CD8-positive, alpha-beta memory T cell (primary cell): ENCODE measurements at places on chromosomes 16 and 17.

GRCh38 chr17:13385481-13385911, 216.2 kb downstream of the HS3ST3A1 start:
- DNase-seq, result no peak

- DNase-seq, result no peak
Observed at GRCh38 chr17:1908699-1909309, 79.0 kb downstream of the RPA1 start.

DNA sequence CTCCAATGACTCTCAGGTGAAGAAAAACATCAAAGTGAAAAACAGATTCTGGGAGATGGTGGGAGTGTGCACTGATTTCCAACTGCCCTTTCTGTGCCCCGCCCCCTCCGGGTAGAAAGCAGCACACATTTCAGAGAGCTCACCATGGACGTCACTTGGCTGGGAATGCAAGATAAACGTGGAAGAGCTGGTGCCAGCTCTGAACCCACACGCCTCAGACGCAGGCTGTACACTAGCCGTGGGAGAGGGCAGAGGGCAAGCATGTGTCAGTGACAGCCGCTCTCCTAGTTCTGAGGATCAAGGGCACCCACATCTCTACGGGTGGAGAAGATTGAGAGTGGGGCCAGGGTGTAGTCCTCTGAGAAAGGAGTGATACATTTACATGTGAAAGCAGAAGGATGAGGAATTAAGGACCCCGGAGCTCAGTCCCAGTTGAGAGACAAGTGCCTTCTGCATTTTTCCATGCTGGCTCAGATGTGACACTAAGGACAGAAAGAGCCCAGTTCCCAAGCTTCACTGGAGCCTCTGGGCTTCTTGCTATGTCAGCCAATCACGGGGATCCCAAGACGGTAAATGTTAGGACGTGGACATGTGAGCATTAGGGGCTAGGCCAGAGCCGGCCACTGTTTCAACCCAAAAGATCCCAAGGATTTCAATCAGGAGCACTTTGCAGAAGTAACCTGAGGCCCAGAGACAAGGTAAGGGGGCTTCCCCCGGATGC, 101.3 kb downstream of the ZFHX3 start:
- DNase-seq, result no peak

DNA sequence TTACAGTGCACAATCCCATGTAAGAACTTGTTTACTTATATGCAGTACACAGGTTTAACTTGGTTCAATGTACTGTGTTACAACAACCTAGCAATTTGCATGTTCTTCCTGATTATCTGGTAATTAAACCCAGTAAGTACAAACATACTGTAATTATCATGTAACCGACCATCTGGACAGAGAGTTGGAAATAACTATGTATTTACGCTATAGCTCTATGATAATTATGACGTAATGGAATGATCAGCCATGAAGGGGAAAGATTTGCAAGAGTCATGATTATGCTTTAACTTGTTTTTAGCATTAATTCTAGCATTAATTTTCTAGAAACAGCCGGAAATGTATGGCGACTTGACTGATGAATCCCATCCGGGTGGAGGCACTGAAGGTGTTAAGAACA, 74.8 kb upstream of the SALL1 start:
- no peak for DNase-seq

GRCh38 chr16:78956859-78957258, 643.7 kb downstream of the MAF start:
- DNase-seq, result no peak

DNA sequence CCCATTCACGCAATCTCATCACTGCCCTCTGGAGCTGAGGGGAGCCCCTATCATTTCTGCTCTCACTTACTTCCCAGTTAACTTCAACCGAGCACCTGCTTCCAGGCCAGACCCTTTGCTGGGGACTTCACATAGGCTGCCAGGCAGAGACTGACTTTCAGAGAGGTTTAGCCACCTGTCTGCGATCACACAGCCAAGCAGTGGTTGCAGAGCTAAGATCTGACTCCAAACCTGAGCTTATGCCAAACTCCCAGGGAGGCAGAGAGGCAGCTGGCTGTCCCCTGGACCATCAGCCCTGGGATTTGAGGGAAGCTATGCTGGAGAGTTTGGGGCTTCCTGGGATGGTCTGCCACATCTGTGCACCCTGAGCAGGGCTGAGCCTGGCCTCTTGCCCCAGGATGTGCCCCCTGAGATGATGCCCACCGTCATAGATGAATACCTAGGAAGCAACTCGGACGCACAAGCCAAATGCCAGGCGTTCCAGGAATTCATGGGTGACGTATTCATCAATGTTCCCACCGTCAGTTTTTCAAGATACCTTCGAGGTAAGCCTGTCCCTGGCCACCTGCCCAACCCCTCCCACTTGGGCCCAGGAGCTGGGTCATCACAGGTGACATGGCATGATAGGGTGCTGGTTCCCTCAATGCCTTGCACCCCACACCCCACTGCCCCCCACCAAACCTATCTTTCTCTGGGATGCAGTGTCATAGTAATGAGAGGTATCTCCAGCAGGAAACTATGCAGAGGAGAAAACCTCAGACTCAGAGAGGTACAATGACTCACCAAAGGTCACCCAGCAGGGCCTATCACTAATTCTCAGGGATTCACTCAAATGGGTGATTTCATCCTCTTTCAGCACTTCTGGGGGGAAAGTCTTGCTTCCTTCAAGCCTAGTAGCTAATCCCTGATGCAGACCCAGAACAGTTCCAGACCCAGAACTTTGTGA, 10.0 kb downstream of the CES3 start:
- DNase-seq, result no peak

GRCh38 chr16:28168991-28169554, 42.7 kb downstream of the XPO6 start:
- DNase-seq, result peak; percentile 26

GRCh38 chr16:79932572-79932971, 332.0 kb upstream of the MAF start:
- no peak for DNase-seq

GRCh38 chr17:80836971-80837481, 154.6 kb upstream of the CHMP6 start:
- no peak for DNase-seq

DNA sequence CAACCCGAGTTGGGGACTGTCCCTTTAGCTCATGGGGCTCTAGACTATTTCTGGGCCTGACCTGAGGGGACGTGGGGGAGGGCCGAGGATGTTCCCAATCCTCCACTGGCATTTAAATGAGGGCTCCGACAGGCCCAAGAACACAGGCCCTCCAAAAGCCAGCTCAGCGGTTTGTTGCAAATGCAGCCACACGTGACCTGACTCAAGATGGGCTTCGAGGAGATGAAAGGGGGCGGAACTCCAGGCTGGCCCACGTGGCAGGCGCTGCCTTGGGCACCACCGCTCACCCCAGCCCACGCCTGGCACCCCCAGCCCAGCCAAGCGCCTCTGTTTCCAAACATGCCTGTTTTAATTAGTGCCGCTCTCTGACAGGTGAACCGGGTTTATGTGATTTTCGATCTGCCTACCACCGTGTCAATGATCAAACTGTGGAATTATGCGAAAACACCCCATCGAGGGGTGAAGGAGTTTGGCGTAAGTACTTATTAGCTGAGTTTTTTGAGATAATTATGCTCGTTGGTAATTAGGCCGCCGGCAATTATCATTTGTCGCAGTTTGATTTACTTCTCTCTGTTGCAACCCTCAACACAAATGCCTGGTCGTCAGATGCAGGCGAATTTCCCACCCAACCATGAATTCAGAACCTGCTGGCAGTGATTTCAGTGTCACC, 226.7 kb downstream of the KATNIP start:
- DNase-seq, result no peak

DNA sequence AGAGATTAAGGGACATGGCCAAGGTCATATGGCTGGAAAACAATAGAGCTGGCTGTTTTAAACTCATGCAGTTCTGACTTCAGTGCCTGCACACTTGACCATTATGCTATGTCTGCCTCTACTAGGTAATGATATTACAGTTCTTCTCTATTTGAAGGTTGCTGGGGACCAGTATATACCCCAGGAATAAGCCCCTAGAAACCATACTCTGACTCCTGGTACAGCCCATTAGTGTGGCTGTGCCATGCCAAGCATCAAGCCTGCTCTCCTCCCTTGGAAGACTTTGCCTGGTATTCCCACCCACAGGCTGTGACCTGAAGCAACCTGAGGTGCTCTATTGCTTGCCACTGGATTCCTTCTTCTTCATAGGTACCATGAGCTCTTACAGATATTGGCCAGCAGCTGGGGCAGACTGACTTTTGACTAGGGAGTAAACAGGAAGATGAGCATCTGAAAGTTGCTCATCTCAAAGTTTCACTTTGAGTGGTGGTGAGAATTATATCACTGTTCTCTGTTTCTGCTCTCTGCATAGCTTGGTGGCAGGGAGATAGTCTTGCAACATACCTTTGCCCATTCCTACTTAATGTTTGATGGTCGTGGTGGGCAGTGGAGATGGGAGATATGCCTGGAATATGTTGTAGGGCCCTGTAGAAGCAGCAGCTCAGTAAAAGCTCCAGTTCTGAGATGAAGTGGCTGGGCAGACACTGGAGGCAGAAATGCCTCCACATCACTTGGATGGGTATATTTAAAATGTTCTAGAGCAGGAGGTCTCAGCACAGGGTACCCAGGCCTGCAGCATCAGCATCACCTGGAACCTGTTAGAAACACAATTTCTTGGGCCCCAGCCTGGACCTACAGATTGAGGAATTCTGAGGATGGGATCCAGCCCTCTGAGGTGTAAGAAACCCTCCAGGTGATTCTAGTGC, 274.7 kb downstream of the HS3ST4 start:
- DNase-seq, result no peak

GRCh38 chr17:77602883-77603640, 355.4 kb upstream of the TNRC6C start:
- no peak for DNase-seq
